Calu3 (cell line): ENCODE measurements at places on chromosomes 1 and 21. TPM values are rescaled to one million over a fixed set of nuclear protein-coding genes. Genes with fewer than 3 reads are reported as not detected.

Gene RAD54L
- total RNA-seq: 22.5 and 25.2 TPM in 2 replicates

- no peak for DNase-seq
Observed at GRCh38 chr1:39890273-39890672, 7.0 kb upstream of the TRIT1 start.

DNA sequence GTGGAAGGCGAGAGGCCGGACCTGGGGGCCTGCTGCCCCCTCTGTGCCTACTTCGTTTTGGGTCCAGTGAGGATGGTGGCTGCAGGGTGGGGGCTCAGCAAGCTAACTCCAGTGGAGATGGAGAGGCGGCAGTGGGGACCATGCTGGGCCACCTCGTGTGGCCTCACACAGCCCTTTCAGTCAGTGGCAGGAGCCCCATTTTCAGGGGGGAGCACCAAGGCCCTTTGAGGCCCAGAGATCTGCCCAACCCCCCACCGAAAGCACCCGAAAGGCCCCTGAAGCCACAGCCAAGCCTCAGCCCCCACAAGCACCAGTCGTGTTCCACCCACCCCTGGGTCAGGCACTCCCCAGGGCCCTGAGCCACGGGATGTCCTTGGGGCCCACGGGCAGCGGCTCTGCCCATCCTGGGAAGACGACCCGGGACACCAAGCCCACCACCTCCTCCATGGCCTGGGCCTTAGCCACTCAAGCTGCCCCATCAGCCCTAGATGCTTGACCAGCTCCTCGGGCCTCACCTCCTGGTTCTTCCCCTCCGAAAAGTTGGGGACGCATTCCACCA is 345 bp downstream of the FTCD start:
- DNase-seq: no peak

Gene CLDN19
- total RNA-seq: not detected in 2 replicates

DNA sequence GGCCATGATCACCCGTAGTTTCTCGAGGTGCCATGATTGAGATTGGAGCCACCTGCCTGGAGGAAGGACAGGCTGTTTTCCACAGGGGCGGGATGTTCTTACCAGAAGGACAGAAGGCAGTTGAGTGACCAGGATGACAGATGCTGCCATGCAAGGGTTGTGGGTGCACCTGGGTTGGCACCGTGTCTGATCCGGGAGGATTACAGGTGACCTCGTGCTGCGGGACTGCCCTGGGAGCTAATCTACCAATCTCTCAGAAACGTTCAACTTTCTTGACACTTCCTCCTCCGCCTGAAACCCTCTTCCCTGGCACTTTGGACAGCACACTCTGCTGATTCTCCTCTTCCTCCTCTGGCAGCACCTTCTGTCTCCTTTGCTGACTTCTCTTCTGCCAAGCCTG is 13.8 kb upstream of the SLC6A9 start:
- DNase-seq: no peak

GRCh38 chr1:59066236-59066635 is 230.7 kb upstream of the FGGY start:
- no peak for DNase-seq

DNA sequence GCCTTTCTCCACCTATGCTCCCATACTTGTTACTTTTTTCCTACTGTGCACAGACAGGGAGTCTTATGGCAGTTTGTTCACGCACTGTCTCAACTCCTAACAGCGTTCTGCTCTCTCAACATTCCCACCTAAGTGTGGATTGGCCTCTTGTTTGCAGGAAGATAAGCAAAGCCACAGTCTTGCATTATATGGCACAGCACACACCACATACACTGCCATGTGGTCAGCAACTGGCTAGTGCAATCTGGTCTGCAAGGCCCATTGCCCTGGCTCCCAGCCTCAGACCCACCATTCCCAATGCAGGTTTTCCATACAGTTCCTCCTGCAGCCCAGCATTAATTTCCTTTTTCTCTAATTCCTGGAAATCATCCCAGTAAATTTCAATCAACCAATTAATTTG is 38.3 kb upstream of the LAMC2 start:
- no peak for DNase-seq

GRCh38 chr1:233211595-233211994 is 83.9 kb downstream of the PCNX2 start:
- no peak for DNase-seq

DNA sequence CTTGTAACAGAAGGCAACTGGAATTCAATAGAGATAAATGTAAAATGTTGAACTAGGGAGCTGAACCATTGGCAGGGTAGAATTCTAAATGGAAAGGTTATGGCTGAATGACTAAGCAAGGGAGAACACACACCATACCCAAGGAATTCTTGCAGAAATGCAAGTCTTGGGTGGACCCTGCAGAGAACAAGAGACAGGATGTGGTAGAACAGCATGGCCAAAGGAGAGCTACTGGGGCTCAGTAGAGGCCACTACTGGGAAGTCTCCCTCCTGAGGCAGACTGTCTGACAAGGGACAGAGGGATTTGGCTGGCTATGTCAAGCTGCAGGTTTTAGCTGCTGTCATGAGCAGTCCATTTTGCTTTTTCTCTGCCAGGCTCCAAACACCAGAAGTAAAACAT is 180.9 kb downstream of the TNR start:
- DNase-seq: no peak

Gene ADORA3
- not detected in 2 replicates for total RNA-seq

DNA sequence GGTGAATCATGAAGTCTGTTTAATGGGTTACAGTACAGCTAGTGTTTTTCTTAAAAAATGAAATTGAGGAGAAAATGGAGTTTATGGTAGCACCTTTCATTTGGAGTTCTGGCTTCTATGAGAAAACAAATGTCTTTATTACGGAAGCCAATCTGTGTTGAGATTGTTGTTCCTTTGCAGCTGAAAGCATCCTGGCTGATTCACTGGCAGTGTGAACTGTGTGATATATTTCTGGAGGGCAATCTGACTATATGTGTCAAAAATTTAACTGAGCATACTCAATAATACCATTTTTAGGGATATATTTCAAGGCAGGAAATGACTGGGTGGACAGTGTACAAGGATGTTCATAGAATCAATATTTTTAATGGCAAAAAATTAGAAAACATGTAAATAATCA is 46.6 kb upstream of the LYST start:
- DNase-seq: no peak

Gene ANXA9
- total RNA-seq: 15.4 and 20.1 TPM in 2 replicates

Gene DYNLT5
- total RNA-seq: not detected in 2 replicates

GRCh38 chr1:18110598-18110939 is 3.0 kb downstream of the IGSF21 start:
- DNase-seq: no peak
